CD4-positive, alpha-beta memory T cell (primary cell): ENCODE measurements at places on chromosomes 6 and 20.

- DNase-seq: no peak
Measured at GRCh38 chr6:77707603-77708002, 54.8 kb downstream of the MEI4 start.

DNA sequence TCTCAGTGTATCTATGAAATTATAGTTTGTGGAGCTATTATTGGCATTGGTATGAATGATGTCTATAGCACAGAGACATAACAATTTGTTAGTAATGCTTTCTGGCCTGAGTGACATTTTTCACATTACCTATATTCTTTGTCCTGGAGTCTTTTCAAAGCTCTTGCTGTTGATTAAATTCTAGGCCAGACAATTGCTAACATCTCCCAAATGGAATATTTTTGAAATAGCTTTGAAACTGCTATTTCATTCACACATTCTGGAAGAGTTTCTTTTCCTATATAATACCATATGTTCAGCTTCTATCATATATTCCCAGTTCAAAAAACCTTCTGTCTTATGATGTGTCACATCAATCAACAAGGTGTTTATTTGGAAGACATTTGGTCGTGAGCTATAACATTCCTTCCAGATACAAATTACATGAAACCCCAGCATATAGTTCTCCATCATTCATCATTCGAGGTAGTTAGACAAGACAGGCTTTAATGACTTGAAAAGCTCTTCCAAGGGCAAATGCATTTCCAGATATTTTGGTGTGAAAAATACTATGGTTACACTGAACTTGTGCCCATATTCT lies 452.8 kb downstream of the KHDRBS2 start:
- DNase-seq: no peak

DNA sequence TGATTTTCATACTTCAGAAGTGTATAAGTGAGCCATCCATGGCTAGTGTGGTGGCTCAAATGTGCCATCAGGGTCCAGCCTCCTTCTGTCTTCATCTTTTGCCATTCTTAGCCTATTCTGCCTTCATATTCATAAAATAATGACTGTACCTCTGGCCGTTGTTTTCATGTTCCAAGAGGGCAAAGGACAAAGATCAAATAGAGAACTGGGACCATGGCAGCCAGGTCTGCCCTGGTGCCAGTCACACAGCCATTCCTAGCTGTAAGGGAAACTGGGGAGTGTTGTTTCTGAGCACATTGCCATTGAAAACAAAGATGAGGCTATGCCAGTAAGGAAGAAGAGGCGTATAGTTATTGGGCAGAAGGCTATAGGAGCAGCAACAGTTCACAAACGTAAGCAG lies 518.6 kb downstream of the TFAP2B start:
- no peak for DNase-seq

DNA sequence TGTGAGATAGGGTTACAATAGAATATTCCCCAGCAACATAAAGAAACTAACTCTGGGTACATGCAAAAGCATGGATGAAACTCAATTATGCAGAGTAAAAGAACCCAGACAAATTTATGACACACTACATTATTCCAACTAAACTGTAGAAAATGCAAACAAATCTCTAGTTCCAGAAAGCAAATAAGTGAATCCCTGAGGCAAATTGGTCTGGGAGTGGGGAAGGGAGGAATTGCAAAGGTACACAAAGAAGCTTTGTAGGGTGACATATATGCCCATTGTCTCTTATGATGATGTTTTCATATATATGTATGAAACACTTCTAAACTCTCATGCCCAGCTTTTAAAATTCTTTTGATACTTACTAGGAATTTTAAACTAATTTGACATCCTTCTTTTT lies 266.0 kb downstream of the CDKAL1 start:
- no peak for DNase-seq

DNA sequence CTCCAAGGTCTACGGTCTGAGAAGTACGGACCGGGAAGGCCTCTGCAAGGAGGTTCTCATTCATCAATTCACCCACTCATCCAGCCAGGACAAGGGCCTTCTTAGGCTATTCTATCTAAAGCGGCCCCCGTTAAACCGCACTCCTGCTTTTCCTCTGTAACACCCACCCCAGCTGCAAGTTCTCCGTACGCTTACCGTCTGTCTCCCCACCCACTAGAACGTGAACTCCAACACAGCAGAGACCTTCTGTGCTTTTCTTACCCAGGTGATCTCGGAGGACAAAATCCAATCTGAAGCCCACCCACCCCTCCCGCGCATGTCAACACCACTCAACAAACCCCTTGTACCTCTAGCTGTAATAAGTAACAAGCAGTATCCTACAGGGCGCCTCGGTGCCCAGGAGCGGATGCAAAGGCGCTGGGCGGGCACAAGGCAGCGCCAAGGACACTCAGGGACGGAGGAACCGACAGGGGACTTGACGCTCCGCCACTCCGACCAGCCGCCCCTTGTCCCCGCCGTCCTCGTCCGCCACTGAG lies 351 bp downstream of the AURKA start:
- DNase-seq: no peak

DNA sequence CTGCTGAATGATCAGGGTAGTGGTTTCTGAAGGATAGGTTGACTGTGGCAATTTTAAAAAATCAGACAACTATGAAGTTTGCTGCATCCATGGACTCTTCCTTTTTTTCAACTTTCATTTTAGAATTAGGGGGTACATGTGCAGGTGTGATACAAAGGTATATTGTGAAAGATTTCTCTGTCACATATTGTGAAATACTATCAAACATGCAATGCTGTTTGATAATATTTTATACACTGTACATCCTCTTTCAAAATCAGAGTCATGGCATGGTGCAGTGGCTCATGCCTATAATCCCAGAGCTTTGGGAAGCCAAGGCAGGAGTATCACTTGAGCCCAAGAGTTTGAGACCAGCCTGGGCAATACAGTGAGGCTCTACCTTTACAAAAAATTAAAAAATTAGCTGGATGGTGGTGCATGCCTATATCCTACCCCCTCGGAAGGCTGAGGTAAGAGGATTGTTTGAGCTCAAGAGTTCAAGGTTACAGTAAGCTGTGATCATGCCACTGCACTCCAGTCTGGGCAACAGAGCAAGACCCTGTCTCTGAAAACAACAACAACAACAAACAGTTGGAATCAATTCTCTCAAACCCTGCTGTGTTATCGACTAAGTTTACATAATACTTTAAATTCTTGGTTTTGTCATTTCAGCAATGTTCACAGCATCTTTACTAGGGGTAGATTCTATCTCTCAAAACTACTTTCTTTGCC lies 4.6 kb downstream of the WFDC12 start:
- no peak for DNase-seq

- no peak for DNase-seq
Measured at GRCh38 chr6:120852293-120852849, 481.9 kb downstream of the TBC1D32 start.
